NCI-H460 (cell line): ENCODE measurements at places on chromosomes 2 and 18. TPM values are rescaled to one million over a fixed set of nuclear protein-coding genes. Genes with fewer than 3 reads are reported as not detected.

DNA sequence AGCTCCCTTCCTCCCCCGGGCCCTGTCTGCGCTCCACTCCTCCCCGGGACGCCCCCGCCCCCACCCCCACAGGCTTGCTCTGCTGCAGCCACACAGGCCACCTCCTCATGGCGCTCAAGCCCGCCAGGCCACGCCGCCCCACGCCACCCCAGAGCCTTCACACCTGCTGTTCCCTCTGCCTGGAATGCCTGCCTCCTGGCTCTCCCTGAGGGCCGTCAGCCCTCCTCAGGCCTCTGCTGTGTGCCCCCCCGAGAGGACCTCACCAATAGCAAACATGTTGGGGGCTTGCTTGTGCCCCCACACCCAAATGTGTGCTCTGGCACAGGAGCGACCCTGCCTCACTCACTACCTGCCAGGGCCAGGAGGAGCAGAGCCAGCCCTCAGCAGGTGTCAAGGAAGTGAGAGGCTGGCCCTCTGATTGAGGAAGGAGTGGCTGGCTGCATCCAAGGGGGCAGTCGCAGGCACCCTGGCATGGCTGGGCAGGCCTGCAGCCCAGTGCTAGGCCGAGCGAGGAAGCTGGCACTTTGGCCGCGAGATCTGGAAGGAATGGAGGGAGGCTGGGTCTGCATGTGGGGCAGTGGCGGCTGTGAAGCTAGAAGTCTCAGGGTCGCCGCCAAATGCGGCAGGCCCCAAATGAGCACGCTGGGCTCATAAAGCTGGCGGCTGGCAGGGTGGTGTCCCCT, 86.5 kb downstream of the INHBB start:
- DNase-seq = no peak

DNA sequence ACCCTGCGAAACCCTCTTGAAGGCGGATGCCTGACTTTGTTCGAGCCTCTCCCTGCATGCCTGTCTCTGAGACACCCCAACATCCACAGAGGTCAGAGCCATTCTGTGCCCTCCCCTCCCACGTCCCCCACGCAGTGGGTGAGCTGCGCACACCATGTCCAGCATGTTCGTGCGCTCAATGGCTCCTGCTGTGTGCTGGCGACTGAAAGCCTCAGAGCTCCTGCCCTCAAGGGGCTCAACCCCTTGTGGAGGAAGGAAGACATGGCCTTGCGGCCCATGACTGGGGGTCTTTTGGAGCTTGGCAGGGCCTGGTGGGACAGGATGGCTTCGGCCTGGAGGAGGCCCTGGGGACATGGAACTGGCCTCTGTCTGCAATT, 45.7 kb downstream of the ANKMY1 start:
- no peak for DNase-seq

DNA sequence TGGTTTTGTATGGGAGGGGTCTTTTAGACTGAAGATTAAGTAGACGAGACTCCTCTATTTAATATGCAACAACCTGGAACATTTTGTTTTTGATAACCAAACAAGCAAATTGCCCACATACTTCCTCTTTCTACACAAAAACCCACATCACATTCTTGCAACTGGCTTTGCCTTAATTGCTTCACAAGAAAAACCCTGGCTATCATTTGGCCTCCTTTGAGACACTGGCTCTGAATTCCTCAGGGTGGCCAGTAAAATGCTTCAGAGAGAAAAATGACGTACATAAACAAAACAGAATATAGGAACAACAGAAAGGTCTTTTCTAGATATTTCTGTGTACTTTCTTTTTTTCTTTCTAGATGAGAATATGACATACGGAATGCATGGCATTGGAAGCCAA, 103.0 kb downstream of the TRIB2 start:
- no peak for DNase-seq

- no peak for DNase-seq
Observed at GRCh38 chr2:97966545-97967215, 29.1 kb downstream of the TMEM131 start.

CCL20 gene
- total RNA-seq = 7.1 and 10.8 TPM in 2 replicates

UGT1A10 gene
- total RNA-seq = not detected in 2 replicates

CREB1 gene
- total RNA-seq = 74.7 and 77.9 TPM in 2 replicates

DNA sequence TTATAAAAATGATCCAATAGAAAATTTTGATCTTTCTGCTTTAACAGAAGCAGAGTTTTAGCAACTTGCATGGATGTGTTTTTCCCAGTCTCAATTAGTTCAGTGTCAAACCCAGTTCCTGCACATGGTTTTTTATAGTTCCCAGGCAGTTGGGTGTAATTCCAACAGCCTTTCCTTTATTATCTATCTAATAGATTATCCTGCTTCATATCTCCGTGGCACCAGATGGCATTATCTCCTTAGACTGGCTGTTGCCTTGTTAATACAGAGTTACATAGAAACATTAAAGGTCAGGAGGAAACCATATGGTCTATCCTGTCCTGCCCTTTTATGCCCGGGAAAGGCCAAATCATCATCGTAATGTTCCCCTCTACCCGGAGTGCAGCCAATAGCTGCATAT, 400.9 kb upstream of the SMIM21 start:
- no peak for DNase-seq

GLI2 gene
- 1.9 and 7.9 TPM in 2 replicates for total RNA-seq

- no peak for DNase-seq
Observed at GRCh38 chr2:74740395-74740740, 86.3 kb downstream of the SEMA4F start.

- no peak for DNase-seq
Observed at GRCh38 chr2:8177566-8177965, 504.3 kb upstream of the ID2 start.

OSR1 gene
- 5.1 and 5.2 TPM in 2 replicates for total RNA-seq

GRCh38 chr2:107729440-107729839, 97.3 kb upstream of the RGPD4 start:
- DNase-seq = no peak

DSEL gene
- total RNA-seq = 5.8 and 6.0 TPM in 2 replicates
